ENCODE measurements at places on chromosomes 12 and 14. TPM values are rescaled to one million over a fixed set of nuclear protein-coding genes. Genes with fewer than 3 reads are reported as not detected.

The TRHDE gene
- 1.8 TPM for total RNA-seq

The WNT1 gene
- total RNA-seq, result not detected

The BDKRB2 gene
- 5.2 TPM for total RNA-seq

The TMEM253 gene
- total RNA-seq, result not detected

The RBM25 gene
- 79.9 TPM for total RNA-seq

- DNase-seq, result no peak
Measured at GRCh38 chr12:1044199-1044598, 53.2 kb downstream of the ERC1 start.

DNA sequence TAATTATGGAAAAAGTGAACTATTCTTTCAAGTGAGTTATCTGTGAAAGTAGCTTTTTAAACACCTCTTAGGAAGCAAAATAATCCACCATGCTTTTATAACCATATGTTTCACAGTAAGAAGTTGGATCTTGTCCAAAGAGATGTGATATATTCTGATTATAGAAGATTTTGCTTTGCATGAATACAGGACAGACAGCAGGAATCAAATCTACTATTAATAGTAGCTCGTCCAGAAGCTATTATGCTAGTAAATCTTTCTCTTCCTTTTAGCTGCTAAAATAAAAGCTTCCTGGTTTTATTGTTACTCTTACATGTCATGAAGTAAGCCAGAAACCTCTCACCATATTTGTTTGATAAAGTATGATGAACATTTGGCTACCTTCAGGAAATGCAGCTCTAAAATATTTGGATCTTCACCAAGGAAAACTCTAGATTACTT is 257.0 kb downstream of the IPO8 start:
- DNase-seq, result no peak

DNA sequence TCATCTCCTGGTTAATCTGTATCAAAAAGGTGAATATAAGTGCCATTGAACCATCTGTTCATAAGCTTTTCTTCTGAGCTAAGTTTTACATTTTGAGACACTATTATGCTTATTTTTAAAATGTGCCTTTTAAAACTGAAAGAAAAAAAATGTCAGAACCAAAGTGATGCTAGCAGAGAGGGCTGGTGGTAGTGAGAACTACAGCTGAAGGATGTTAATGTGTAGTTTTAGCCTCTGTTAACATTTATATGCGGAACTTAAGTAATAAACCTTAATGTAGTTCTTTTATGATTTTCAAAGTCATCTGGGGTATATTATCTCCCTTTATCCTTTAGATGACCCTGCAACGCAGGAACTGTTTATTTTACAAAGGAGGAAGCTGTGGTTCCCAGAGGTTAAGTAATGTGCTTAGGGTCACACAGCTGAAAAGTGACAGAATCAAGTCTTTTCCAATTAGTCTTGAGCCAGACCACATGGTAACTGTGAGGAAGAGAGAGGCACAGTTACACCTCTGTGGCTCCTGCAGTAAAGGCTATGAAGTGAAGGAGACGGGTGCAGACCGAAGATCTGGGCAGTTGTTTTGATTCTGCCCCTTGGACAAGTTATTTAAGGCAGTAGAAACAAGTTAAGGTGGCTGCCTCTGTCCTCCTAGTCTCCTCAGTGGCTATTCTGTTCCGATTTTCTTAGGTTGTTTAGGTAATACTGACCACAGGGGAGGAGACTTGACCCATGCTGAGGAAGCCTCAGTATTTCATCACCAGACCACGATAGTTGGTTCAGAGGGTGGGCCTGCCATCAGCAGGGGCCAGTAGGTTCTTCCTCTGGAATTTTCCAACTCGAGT is 23.9 kb downstream of the GNG2 start:
- DNase-seq, result no peak

- DNase-seq, result no peak
Measured at GRCh38 chr12:59396919-59397318, 198.9 kb upstream of the SLC16A7 start.

GRCh38 chr14:55553791-55554190 is 26.2 kb upstream of the KTN1 start:
- DNase-seq, result no peak

DNA sequence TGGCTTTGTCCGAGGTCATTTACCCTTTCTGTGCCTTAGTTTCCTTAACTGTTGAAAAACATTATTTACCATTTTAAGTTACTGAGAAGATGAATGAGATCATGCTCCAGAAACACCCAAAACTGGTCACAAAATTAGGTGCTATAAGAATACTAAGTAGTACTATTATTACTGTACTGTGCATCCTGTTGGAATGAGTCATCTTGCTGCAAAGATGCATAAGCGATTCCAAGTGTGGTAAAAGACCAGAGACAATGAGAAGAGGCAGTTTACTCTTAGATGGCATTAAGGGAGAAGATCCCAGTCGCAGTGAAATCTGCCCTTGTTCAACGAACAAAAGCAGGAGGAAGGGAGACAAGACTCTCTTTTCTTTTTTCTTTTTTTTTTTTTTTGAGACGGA is 4.2 kb upstream of the PLEKHA5 start:
- DNase-seq, result no peak

DNA sequence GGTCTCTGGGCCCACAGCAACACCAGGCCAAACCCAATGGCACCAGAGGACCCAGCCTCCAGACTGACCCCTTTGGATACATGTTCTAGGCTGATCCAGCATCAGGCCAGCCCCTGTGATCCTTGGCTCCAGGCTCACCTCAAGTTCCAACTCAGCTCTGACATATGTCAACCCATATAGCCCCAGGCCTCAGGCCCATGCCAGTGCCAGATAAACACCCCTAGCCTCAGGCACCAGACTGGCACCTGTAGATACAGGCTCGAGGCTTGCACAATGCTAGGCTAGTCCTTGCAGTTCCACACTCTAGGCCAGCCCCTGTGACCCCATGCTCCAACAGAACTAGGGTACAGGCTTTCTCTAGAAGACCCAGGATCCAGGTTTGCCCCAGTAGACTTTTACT is 287.5 kb downstream of the KCNC2 start:
- DNase-seq, result no peak

DNA sequence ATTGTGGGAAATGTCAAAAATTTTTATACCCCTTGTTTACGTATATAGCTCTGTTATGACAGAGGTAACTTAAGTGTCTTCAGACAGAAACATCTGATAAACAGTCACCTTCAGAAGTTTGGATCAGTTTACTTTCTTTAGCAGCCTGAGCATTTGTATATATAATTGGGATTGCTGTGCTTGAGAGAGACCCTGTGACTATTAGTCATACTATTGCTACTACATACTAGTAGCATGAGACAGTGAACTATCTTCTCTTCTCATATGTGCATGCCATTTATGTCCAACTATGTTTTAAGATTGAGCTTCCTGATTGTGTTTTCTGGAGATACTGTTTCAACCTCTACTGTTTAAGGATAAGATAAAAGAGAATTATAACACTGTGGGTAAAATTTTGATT is 101.5 kb downstream of the PDE6H start:
- DNase-seq, result no peak

GRCh38 chr12:63857771-63858670 is 13.5 kb downstream of the SRGAP1 start:
- no peak for DNase-seq
